GM04503 (cell line): ENCODE measurements at places on chromosomes 4 and X.

DNA sequence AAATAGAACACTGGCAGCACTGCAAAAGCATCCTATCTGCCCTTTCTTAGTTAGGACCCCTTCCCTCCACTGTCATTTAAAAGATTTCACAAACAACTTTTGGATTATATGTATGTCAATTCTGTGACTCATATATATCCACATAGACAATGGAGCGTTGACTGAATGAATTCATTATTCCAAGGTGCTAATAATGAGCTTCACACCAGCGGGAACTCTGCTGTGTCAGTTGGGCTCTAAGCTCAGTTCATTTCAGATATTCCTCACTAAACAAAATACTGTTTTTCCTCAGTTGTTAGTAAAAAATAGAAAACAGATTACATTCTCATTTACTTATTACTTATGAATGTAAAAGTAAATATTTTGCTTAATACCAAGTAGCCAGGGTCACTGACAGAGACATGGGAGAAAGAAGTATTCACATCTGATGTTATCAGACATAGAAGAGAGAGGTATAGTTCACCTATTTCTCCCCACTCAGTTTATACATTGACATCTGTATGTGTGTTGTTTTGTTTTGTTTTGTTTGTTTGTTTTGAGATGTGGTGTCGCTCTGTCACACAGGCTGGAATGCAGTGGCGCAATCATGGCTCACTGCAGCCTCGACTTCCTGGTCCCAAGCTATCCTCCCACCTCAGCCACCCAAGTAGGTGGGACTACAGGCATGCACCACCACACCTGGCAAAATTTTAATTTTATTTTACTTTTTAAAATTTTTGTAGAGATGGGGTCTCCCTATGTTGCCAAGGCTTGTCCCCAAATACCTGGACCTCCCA, 10.9 kb downstream of the NFKB1 start:
- no peak for DNase-seq

- DNase-seq: no peak
Measured at GRCh38 chr4:110075083-110075738, 123.2 kb downstream of the ELOVL6 start.

GRCh38 chrX:134661295-134661694, 3.0 kb upstream of the PLAC1 start:
- DNase-seq: no peak

DNA sequence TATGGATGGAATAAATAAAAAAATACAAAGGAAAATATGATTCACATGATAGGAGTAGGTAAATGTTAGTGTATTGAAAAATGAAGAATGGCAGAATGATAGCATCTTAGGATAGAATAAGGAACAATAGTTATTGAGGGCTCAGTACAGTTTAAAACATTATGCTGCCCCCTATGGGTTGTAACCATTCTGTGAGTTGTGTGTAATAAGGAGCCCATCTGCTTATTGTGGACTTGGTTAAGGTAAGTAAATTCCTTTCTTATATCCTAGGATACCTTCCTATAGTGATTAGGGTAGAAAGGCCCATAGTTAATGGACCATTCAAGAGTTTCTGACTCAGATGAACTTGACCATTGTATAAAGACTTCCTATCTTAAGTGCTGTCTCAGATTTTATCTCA, 195.8 kb downstream of the PDHA2 start:
- no peak for DNase-seq

DNA sequence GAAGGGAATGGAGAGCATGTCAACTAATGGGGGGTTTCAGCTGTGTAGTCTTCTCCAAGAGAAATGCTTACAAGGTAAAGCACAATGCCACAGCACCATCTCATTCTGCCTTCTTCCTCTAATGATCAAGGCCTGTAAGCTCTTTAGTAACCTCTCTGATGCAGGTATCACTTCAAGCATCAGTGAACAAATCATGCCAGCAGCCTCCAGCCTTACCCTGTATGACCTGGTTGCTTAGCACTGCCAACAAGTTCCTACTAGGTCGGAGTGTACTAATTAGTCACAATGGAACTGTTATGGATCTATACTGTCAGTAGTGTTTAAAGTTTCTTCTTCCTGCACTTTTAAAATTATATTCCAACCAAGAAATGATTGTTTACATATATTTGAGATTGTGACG, 197.7 kb downstream of the GRID2 start:
- no peak for DNase-seq

- DNase-seq: no peak
Measured at GRCh38 chr4:140286456-140286855, 87.0 kb upstream of the SCOC start.

- no peak for DNase-seq
Measured at GRCh38 chrX:29215251-29215650, 628.0 kb downstream of the IL1RAPL1 start.

- DNase-seq: no peak
Measured at GRCh38 chr4:1870328-1870577, 940 bp upstream of the NSD2 start.

DNA sequence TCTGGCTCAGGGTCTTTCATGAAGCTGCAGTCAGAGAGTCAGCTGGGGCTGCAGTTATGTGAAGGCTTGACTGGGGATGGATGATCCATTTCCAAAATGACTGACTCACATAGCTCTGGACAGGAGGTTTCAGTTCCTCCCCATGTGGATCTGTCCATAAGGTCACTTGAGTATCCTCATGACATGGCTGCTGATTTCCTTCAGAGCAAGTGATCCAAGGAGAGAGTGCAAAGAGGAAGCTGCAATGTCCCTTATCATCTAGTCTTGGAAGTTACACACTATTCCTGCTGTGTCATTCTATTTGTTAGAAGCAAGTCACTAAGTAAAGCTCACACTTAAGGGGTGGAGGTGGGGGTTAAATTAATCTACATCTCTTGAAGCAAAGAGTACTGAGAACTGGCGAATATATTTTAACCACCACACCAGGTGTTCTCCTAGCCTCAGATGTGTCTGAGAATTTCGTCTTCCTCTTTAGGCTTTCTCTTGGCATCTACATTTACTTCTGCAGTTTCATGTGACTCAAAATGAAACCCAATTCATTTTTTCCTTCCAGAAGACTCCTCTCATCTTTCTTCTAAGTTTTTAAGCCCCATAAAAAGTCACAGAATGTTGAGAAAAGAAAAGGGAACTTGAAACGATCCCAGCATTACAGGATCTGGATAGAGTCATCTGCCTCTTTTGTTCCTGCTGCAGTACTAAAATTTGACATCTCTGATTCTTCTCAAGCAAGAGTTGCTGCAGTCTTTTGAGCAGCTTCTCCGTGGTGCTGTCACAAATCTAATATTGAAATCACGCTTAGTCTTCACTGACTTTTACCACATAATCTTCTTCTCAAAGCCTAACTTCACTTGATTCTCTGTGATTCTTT, 3.8 kb upstream of the GRPR start:
- DNase-seq: no peak

GRCh38 chr4:21948347-21949072, at the start of gene KCNIP4:
KCNIP4 (minus strand) TSS chr4:21948772.
- no peak for DNase-seq

DNA sequence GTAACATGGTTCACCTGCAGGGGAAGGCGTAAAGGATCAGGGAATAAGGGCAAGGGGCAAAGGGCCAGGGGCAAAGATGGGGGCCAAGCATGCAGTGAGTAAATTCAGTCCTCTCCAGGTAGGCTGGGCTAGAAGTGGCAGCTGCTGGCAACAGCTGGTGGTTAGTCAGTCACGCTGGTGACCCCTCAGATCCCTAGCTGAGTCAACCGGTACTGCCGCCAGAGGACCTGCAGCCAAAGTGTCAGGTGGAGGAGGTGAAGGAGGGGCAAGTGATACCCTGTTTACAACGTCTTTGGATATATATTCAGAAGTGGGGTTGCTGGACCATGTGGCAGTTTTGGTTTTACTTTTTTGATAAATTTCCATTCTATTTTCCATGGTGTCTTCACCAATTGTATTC, 24.6 kb upstream of the NAP1L2 start:
- no peak for DNase-seq

DNA sequence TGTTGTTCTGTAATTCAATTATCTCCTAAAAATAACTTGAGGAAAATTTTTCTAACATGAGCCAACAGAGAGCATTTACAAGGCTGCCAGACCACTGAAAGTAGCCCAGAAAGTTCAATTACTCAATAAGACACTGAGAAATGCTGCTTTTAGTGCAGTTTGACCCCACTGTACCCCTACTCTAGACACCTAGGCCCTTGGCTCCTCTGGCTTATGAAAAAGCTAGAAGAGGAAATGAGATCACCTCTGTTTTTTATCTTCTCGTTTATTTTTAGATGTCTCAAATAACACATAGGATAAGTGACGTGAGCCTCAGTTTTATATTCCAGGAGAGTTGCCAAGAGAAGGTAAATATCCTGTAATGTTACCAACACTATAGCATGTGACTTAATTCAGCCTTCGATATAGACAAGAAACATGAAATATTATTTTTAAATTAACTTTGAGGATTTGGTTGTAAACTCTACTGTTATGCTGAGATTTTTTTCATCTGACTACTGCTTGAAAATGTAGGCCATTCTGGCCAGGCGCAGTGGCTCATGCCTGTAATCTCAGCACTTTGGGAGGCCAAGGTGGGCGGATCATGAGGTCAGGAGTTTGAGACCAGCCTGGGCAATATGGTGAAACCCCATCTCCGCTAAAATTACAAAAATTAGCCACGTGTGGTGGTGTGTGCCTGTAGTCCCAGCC, 24.4 kb downstream of the TNIP3 start:
- DNase-seq: peak; percentile 50

DNA sequence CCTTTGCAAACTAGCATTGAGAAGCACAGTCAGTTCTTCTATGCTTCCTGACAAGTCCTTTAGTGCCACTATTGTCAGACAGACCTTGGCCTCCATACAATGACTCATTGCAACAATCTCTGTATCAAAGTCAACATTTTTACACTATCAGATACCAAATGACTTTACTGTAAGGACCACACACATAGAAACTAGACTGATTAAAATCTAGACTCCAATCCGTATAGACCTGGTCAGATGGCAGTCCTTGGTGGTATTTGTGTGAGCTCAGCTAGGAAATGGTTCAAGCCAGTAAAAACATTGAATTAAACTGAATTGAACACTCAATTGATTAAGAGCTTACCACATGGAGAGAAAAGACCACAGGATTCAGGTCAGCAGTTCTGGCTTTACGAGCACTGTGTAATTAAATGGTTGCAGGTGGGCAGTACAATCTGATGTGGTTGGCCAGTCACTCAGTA, 549.8 kb upstream of the LCORL start:
- no peak for DNase-seq

DNA sequence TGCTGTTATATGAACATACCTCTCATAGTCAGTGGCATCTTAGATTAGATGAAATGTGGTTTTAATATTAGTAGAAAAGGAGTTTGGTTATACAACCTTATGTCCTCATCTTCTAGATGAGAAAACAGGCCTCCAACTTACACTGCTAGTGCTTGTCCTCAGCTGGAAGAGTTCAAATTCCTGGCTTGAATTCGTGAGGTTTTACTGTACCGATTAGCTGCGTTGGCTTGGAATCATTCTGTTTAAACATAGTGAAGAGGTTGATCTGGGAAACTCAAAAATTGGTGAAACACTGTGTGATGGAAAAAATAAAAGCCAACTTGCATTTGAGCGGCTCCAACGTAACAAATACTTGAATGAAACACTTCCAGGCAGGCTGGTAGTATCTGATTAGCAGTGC, 81.0 kb downstream of the LNX1 start:
- DNase-seq: no peak

GRCh38 chr4:180706766-180707165, 1536.4 kb upstream of the TENM3 start:
- DNase-seq: no peak

DNA sequence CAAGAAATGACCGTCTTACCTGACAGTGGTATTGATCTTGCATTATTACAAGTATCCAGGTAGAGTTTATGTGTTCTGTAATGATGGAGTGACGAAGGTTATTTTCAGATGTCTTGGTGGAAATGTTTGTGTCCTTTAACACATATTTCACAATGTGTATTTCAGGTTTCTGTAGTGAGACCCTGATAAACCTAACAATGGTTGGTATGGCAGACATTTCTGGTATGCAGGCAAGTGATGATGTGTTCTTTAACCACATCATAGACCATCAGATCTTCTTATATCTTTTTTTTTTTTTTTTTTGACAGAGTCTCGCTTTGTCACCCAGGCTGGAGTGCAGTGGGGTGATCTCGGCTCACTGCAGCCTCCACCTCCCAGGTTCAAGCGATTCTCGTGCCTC, 14.6 kb upstream of the ATXN3L start:
- DNase-seq: no peak

DNA sequence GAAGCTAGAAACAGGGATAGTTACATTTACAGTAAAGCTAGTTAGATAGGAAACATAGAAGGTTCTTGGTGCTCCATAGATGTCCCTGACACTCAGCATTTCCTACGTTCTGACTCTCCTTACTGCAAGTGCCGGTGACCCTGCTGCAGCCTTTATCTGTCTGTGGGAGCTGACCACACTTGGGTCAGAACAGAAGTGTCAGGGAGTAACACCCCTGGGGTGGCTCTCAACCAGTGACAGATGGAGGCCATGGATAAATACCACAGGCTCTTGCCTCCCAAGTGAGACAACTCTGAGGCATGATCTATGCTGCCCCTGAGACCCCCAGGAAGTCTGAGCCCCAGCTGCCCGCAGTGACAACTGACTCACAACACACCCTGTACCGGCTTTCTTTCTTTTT, 69.8 kb downstream of the ANXA3 start:
- no peak for DNase-seq

- peak; percentile 15 for DNase-seq
Measured at GRCh38 chrX:148043271-148043855, 62.2 kb downstream of the FMR1NB start.

- no peak for DNase-seq
Measured at GRCh38 chr4:6225469-6225868, 25.1 kb upstream of the JAKMIP1 start.

DNA sequence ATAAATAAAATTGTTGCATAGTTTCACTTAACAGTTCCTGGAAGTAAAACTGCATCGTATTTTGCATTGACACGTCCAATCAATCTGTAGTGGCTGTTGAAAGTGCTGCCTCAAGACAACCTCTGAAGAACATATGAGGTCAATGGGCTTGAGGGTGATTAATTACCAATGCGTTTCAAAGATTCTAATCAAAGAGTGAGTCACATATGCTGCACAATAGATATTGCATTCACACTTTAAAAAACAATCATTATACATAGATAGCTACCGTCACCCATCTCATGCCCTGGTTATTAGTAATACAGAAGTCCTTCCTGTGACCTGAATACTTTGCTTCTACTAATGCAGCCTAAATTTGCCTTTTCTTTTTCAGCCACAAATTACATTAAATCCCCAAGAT, 743.3 kb upstream of the SLIT2 start:
- no peak for DNase-seq
